ENCODE measurements at places on chromosomes 4 and X.
A peak's percentile ranks its signal among the peaks of the same experiment; 100 is the strongest.

DNA sequence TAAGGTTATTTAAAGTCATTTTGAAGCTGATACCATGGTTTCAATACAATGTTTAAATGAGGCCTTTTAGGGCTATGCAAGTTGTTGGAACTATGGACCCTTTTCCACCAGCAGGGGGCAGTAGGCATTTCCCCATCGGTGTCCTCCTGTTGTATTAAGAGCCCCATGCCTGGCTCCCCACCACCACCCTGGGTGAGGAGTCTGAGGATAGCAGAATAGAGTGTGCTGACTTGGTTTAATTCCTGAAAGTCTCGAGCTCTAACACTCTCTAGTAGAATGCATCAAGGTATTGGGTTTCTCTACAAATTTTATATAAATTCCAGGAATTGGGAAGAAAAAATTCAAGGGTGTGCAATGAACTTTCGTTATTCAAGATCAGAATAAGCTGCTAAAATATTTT lies 234.8 kb upstream of the JADE1 start:
- DNase-seq: peak; percentile 36

- no peak for DNase-seq
These were observed 24.0 kb upstream of the MED14 start for GRCh38 chrX:40759374-40759773.

DNA sequence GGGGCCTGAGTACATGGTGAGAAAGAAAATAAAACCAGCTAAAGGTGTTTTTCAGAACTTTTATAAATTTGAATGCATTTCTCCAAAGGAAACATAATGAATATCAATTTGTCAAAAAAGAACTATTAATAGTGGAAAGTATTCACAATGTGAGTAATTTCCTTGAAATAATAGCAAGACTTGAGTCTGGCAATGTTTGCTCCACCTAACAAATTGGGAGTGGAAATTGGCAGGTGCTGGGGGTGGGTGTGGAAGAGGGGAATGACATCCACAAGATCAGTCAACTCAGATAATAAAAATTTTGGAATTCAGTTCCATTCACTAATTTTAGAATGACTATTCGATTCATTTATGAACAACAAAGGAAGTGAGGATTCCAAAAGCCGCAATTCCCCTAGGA lies 884.8 kb upstream of the SLIT2 start:
- no peak for DNase-seq

GRCh38 chr4:41432881-41433280 lies 105.1 kb upstream of the LIMCH1 start:
- no peak for DNase-seq

DNA sequence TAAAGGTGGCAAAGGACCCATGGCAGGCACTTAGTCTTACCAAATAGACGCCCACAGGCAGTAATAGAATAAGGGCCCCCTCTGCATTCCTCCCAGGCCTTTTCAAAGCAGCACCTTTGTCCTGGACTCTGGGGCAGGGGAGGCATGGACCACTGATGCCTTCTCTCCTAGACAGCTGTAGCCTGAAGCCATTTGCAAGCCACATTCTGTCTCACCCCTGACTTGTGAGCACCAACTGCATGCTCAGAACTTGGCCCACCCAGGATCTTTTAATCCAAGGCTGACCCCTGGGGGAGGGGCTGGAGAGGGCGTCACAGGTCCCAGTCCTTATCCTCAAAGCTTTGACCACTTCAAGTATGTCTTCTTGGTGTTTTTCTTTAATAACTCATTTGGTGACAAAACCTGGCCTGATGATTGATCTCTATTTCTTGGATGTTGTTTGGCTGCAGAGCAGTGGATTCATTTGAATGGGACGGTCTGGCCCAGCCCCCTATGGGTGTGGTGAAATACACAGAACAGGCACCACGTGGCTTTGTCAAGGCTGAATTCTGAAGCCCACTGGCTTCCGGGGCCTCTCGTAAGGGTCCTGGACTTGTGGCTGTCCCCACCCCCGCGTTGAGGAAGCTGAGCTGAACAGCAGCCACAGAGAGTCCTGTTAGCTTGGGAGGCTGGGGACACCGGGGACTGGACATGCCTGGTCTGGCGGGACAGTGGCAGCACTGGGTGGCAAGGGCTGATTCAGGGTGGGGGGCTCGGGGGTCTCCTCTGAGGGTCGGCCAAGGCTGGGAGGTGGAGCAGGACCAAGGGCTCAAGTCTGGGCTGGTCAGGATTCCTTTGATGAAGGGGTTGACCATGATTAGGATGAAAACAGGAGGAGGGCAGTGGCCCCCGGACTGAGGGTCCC lies 36.6 kb downstream of the ADRA2C start:
- no peak for DNase-seq

DNA sequence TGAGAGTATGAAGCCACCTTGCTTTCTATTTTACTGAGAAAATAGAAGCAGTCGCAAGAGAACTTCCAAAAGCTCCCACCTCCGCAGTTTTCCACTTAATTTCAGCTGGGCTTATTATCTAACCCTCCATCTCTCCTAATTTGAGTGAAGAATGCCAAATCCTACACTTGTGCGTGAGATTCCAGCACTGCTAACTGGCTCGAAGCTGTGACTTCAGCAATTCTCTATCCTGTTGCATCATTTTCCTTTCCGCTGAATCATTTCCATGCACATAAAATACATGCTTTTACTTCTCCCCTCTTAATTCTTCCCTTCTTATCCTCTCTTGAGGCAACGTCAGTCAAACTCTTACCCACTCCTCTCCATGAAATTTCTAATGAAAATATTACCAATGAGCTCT lies 189.5 kb downstream of the GASK1B start:
- no peak for DNase-seq

DNA sequence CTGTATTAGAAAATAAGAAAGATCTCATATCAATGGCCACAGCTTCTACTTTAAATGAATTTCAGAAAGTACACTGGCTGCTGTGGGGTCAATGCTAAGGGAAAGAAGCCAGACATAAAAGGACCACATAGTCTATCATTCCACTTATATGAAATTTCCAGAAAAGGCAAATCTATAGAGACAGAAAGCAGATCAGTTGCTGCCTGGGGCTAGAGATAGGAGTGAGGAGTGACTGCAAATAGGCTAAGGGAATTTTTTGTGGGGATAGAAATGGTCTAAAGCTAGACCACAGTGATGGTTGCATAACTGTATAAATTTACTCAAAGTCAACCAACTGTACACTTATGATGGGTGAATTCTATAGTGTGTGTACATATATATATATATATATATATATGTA lies 8.3 kb downstream of the GAB3 start:
- no peak for DNase-seq

DNA sequence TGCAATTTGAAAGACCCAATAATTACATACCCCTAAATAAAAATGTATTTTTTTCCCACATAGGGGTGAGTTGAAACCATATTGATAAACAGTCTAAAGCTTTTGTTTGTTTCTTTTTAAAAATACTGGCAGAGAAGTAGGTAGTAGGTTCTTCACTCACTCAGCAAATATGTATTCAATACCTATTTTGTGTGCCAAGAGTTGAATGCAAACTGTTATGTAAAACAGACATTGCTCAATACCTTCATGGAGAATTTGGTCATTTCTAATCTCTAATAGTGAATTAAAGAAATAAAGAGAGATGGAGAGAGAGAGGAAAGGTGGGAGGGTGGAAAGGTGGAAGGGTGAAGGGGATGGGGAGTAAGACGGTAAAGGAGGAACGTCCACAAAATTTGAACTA lies 589.9 kb upstream of the GNPDA2 start:
- no peak for DNase-seq

- DNase-seq: no peak
These were observed 305.0 kb downstream of the TENM3 start for GRCh38 chr4:182548156-182548555.

DNA sequence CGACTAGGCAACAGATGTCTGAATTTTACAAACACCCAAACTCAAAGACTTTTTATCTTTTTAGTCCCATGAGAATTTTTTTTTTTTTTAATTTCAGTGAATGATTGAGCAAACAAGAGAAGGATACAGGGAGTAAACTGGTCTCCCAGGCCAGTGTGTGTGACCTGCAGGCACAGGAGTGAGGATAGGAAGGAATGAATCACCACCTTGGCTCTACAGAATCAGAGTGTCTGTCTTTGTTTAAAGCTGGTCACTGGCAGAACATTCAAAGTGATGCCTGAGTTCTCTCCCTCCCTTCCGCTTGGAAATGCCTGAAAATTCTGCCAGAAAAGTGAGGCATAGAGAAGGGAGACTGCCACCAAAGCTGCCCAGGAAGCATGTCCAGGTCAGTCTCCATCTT lies 69.5 kb downstream of the PARM1 start:
- DNase-seq: no peak

- DNase-seq: no peak
These were observed 406.5 kb upstream of the CNKSR2 start for GRCh38 chrX:20967725-20968124.

DNA sequence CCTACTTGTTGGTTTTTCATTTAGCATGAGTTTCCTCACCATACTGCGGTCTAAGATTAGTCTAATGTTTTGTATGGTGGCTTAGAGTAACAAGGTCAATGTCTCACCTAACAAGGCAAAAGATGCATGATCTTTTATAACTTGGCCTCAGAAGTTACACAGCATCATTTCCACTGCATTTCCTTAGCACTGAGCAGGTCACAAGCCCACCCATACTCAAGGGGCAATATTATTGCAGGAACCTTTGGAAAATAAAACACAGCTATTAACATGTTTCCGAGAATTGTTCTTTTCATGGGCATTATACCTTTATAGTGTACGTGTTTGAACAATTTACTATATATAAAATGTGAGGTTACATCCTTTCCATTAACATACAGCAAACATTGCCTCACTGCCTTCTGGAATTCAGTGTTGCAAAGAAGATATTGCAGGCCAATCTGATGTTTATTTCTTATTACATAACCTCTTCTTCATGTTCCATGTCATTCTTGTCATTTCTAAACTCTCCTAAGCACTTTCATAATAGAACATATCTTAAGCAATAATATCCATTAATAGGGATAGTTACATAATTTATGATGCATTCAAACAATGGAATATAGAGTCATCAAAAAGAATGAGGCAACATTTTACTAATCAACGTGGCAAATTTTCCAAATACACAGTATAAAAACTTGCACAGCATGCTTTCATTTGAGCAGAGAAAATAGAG lies 153.8 kb downstream of the AREG start:
- DNase-seq: no peak

DNA sequence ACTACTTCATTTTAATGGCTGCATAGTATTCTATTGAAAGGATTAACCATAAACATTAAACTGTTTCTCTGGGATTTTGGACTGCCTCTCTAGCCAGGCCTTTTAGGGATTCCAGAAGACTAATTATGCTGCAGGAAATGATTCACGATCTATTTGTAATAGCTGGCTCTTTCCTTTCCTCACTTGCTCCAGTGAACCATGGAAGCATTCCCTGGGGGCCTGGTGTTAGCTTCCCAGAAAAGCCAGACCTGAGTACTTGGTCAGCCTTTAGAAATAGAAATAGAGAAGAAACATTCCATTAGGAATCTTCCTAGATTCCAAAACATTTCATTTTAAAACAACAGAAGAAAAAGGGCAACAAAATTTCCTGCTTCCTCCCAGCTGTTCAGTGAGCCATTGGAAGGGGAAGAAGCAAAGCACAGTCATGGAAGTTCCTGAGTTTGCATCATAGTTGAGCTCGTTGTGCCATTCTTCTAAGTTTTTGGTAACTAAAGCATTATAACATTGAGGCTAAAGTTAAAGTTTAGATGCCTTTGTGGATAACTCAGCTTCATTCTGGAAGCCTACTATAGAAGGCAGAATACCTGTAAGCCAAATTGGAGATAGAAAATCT lies 83.5 kb downstream of the NPNT start:
- DNase-seq: no peak

DNA sequence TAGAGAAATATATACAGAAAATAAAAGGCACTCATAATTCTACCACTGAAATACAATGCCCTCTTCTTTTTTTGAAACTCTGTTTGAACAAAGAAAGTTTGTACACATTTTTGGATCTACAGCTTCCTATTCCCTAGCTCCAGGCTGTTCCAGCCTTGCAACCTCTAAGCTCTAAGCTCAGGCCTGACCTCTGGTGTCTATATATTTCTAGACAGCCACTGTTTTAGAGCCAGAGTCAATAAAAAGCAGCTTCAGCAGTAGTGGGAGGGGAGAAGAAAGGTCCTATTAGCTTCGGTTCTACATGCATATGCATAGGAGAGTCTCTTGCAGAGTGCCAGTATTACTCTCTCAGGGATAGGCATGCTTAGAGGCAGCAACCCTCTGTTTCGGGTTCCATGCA lies 39.7 kb downstream of the CLDN2 start:
- no peak for DNase-seq

DNA sequence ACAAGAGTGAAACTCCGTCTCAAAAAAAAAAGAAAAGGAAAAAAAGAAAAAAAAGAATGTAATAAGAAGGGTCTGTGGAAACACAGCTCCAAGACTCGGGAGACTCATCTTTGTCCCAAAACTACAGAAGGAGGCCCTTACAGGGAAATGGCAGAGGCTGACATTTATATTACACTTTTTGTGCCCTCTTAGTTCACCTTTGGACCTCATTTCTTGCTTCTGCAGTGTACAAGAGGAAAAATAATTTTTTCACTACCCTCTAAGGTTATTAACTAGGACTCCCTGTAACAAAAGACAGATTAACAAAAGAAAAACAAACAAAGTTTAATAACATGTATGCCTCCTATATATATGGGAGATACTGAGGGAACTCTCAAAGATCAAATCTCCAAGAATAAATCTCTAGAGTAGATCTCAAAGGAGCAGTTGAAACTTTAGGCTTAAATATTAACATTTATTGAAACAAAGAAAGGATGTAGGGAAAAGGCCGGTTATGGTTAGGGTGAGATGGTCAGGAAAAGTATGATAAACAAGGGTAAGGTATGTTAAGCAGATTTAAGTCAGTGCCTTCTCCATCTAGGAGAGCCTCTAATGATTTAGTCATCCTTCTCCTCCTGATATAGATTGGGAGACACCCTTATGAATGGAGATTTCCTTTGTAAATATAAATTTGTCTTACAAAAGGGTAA lies 121.3 kb upstream of the JADE1 start:
- DNase-seq: no peak

- DNase-seq: peak; percentile 32
These were observed at the start of gene TRO for GRCh38 chrX:54920610-54921426. Gene TRO, plus strand, starts transcription at chrX:54920824. Its CDS starts 1,423 bp downstream, at chrX:54922247.

GRCh38 chrX:47217121-47217851 lies 1.2 kb upstream of the CDK16 start:
- peak; percentile 48 for DNase-seq

- no peak for DNase-seq
These were observed 4.0 kb upstream of the PDGFRA start for GRCh38 chr4:54224996-54225597.

GRCh38 chr4:125021189-125021588 lies 293.6 kb upstream of the FAT4 start:
- no peak for DNase-seq

GRCh38 chr4:185799442-185799841 lies 12.6 kb downstream of the SORBS2 start:
- DNase-seq: no peak

- no peak for DNase-seq
These were observed 97.6 kb downstream of the GABRB1 start for GRCh38 chr4:47128991-47129390.

GRCh38 chr4:151716324-151716723 lies 44.5 kb downstream of the GATB start:
- no peak for DNase-seq

DNA sequence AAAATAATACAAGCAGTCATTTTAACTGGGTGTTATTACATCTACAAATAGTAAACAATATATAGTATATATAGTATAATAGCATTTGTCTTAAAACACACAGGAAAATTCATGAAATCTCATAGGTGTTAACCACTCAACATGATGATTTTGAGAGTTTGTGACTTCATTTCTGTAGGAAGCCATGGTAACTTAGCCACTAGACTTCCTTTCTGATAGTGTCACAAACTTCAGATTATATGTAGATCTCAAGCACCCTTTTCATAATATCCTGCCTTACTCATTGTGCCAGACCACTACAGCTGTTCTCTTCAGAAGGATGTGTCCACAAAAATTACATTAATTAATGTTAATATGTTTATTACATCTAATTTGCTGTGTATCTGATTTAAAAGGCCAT lies 1250.6 kb downstream of the ADGRL3 start:
- DNase-seq: no peak

Measured in hematopoietic multipotent progenitor cell (in vitro differentiated cells).